ENCODE measurements at places on chromosomes 6 and 20.
A peak's percentile ranks its signal among the peaks of the same experiment; 100 is the strongest.

DNA sequence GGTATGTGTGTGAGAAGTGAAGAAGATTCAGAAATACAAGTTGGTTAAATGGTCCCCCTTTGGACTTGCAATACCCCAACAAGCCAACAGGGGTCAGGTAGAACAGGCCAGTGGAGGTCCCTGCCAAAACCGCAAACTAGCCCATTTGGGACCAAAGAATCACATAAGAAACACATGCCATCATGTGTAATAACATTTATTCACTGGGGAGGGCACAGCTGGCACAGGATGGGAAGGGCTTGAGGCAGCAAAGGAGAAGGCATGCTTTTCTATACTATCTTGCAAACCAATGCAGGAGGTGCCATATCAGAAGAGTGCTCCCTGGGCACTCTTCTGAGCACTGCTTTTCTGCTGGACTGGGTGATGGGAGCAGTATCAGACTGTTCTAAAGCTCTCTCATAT lies 116.1 kb upstream of the TRAF3IP2 start:
- DNase-seq = no peak

DNA sequence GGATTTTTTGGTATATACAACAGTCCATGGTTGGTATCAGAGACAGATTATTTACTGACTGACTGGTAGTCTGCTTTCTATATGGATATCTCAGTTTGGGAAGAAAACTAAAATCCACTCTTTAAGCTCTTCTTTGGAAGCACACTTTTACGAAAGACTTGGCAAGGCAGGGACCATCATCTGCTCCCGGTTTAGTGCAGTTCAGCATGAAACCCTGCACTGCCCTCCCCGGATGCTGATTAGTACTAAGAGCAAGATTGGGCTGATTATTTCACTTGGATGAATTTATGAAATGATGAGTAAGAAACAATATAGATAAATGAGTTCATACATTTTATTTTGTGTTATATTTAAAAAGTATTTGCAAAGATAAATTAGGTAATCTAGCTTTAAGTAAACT lies 56.3 kb downstream of the RGS17 start:
- DNase-seq = no peak

DNA sequence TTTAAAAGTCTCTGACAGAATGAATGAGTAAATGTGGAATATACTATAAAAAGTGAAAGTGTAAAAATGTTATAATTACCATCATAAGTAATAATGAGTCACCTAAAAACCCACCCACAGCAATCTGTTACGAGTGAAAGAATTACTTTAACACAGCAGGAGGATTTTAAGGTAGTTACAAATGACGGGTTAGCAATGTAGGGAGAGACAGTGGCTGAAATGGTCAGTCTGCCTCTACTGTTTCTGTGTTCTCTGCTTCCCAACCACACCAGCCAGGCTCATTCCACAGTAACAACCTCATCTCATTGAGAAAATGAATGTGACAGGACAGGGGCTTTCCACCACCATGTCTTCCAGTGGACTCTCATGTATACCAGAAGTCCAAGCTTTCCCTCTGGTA lies 124.4 kb upstream of the KCNK16 start:
- no peak for DNase-seq

- DNase-seq = peak; percentile 75
Observed at GRCh38 chr20:7285918-7286556, 518.6 kb downstream of the BMP2 start.

GRCh38 chr20:50519036-50519762 lies 9.0 kb downstream of the PTPN1 start:
- DNase-seq = no peak

DNA sequence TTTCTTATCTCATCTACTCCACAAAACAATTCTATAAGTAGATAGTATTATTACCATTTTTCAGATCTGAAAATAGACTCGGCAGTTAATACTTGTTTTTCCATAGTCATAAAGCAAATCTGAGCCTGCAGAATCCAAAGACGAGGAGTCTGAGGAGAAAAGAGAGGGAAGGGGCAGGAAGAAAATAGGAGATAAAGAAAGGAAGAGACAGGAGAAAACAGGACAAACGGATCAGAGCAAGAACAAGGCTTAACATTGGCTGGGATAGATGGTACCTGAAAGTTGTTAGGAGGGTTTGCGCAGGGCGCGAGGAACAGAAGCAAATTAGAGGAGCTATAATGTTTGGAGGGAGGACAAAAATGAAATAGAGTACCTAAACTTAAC lies 639 bp upstream of the PPIL1 start:
- no peak for DNase-seq

GRCh38 chr6:65776332-65776731 lies 69.3 kb upstream of the EYS start:
- DNase-seq = no peak

- DNase-seq = no peak
Observed at GRCh38 chr6:110761371-110761770, 53.9 kb downstream of the CDK19 start.

DNA sequence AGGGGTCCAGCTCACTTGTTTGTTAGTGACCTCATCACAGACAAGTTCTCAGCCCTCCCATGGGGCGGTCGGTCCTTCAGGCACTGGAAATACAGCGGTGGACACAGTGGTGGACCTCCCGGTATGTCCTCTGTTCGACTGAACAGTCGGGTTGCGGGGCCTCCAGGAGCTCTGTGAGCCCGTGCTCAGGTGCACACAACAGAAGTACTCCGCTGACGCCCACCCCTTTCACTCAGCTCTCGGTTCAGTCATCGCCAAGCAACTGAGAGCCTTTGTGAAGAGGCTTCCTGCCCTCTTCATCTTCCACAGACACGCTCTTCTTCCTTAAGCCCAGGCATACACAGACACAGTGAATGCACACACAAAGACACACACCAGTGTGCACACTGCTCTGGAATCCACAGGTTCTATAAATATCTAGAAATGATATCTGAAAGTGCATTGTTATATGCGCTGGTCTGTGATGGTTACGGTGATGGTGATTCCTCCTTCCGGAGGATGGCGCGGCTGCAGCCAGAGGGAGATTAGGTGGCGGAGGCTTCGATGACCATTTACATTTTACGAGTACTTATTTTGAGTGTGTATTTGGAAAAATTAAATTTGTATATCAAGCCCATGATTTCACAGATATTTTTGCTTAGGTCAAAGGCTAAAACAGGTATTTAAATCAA lies 46.8 kb upstream of the BHLHE23 start:
- DNase-seq = no peak

DNA sequence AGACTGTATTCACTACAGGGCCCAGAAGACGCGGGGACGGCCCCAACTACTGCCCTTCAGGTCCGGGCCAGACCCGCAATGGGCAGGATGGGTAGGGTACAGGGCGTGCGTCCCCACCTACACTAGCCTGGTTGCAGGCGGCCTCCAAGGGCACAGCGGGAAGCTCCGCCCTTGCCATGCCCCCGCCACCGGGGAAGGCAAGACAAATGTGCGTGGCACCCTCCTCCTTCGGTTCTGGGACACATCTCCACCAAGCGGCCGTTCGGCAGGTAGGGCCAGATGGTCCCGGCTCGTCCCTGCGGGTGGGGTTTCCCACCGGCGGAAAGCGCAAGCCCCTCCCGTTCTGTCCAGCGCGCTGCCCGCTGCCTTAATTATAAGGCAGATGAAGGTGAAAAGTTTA lies 5.6 kb downstream of the NXT1 start:
- no peak for DNase-seq

DNA sequence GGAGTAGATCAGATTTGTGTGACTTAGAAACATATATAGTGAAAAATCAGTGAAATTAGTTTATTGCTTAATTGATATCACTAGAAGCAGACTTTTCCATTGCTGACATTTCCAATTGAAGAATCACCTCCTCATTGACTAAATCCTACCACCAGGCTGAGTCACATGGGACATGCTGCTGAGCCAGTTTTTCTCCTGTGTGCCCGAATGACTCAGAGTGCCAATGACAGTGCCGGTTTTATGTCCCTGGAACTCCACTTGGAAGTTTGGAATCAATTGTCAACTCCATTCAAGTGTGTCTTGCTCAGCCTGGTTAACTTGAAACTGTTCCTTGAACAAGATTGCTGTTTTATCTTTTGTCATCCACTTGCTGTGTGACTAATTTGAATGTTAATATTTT lies 316.1 kb upstream of the PRDM1 start:
- no peak for DNase-seq

GRCh38 chr6:139572001-139572400 lies 197.6 kb upstream of the CITED2 start:
- DNase-seq = no peak

- no peak for DNase-seq
Observed at GRCh38 chr6:93343476-93343875, 75.9 kb downstream of the EPHA7 start.

DNA sequence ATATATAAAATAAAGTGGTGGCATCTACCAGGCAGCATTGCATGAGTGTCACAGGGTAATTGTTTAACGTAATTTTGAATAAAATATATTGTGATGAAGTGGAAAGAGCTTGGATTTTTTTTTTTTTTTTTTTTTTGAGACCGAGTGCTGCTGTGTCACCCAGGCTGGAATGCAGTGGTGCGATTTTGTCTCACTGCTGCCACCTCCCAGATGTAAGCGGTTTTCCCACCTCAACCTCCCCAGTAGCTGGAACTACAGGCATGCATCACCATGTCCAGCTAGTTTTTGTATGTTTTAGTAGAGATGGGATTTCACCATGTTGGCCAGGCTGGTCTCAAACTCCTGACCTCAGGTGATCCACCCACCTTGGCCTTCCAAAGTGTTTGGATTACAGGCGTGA lies 81.1 kb upstream of the SMIM8 start:
- DNase-seq = no peak
